ENCODE measurements at places on chromosomes 5 and 9.

DNA sequence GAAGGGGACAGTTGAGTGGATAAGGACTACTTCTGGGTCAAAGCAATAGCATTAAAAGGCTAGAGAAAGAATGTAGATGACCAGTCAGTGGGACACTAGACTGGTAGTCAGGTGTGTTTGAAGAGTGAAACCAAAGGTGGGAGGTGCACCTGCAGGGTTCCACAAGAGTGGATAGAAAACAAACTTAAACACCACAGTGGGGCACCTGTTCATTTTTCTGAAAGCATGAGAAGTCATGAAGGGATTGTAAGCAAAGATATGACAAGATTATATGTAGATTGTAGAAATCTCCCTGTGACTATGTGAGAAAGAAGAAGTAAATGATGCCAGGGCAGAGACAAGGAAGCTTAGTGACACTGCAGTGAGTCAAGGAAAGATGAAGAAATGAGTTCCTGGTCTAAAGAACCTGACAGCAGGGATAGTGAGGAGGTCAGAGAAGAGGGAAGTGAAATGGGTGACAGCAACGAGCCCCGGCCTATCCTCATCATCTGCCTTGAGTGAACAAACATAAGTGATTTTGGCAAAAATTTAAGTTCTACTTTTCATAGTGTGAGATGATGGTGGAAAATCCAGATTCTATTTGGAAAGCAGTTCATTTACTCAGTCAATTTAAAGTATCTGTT is 296.9 kb downstream of the TLE4 start:
- no peak for DNase-seq

DNA sequence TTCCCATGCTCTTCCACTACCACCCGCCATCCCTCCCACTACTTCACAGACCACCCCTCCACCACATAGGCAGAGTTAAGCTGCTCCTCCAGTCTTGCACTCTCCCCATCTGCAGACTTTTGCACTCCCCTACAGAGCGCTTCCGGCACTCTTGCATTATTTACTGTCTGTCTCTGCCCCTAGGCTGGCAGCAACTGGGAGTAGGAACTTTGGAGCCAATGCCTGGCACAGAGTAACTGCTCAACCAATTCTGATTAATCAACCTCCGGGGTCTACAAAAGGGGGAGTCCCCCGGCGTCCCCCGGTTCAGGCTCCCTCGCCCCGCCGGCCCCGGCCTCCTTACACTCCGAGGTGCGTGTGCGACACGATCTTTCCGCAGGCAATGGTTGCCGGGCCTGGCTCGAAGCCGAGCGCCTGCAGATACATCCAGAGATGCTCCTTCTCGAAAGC is 498 bp downstream of the HAUS6 start:
- no peak for DNase-seq

DNA sequence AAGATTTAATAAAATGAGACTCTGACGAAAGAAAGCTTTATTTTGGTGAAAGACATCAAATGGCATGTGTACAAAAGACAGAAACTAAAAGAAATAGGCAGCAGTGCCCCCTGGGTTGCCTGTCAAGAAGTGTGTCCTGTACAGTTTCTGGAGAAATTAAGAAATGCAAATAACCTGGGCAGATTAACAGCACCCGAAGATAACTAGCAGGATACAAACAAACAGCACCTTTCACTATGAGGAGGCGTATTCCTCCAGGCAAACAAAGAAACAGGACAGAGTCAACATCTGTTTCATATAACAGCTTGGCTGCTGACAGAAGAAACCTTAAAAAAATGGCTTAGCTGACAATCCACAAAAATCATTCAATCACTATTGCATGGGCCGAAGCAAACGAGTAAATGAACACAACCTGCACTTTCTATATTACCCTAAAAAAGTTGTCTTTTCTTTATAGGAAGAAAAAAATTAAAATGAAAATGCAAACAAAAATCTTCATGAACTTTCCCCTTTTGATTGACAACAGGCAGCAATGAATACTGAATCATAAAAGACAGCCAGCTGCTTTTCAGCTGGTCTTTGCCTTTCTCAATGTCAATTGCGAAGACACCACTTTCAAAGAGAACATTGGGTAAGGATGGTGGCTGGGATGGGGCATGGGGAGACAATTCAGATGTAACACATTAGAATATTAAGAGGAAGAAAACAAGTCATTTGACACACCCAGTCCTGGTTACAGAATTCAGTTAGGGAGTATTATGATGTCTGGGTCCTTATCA is 162.1 kb downstream of the ARL15 start:
- no peak for DNase-seq

DNA sequence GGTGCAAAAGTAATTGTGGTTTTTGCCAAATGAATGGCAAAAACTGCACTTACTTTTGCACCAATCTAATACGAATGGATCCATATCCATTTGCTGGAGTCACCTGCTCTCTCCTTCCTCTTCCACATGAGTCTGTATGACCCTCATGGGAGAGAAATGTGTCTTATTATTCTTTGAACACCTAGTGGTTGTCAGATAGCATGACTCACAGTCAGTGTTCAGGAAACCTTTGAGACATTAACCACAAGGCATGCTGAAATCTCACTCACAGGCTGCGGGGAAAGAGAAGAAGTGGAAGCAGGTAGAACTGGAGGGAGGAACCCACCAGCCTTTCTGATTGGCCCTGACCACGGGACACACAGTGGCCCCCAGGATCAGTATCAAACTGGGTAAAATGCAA is 222.8 kb upstream of the KLF4 start:
- DNase-seq: peak; percentile 68

GRCh38 chr9:131562032-131562959 is 17.0 kb downstream of the PRRT1B start:
- no peak for DNase-seq

DNA sequence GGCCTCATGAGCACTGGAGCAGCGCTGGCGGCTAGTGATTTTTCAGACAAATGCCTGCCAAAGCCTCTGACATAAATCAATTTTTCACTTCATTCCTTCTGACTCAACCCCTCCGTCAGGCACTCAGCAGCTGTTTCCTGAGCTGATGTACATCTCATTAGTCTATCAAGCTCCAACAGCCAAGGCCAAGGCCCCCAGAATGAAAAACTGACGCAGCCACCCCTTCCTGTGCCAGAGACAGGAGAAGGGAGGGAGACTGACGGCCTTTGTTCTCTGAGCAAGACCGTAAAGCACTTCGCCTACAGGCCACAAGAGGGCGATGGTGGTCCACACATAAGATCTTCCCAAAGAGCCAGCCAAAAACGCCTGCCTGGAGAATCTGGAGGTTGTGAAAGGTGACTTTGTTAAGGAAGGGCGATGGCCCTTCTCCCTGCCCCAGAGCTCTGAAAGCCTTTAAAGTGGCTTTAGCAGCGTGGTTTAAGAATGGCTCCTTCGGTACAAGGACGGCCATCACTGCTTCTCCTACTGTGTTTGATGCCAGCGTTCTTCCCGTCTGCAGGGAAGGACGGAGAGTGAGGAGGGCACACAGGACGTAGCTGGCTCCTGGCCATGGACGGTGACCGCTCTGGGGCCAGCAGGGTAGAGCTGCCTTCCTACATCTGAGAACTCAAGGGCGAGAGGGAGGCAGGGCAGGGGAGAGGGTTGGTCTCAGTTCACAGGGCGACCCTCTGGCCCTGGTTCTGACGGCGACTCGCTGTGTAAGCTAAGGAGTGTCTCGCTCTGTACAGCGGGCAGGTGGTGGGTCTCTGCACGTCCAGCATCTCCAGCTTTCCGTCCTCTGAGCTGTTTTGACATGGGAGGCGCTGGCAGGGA is 37.0 kb downstream of the ALG2 start:
- peak; percentile 94 for DNase-seq

DNA sequence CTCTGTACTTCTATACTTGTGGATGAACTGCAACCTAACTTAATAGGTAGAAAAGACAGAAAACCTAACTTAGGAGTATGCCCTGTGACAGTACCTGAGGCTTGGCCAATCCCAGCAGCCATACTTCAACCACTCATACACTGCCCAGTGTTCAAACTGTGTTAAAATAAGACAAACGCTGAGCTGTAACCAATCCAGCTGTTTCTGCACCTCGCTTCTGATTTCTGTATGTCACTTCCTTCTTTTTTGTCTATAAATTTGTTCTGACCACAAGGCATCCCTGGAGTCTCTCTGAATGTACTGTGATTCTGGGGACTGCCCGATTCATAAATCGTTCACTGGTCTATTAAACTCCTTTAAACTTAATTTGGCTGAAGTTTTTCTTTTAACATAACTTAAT is 41.4 kb downstream of the AUH start:
- DNase-seq: peak; percentile 41

GRCh38 chr5:124789104-124789605 is 42.7 kb upstream of the ZNF608 start:
- no peak for DNase-seq

- DNase-seq: no peak
These were observed 64.0 kb downstream of the SHB start for GRCh38 chr9:38004809-38005560.

DNA sequence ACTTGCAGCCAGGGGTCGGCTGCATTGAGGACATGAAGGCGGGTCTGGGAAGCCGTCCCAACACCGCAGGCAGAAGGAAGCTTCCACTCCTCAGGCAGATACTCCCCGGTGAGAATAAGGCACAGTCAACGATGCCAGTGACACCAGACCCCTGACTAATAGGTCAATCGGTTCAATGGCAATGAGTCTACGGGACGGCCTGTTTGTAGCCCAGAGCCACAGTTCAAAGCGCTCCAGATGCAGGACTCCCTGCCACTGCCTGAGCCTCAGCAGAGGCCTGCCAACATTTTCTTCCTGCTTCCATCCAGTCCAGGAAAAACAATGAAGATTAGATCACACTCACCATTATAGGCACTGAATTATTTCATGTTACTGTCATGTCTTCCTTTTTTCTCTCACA is 84.5 kb upstream of the SIMC1 start:
- no peak for DNase-seq

- peak; percentile 39 for DNase-seq
These were observed 798 bp downstream of the REEP5 start for GRCh38 chr5:112921026-112921832.

DNA sequence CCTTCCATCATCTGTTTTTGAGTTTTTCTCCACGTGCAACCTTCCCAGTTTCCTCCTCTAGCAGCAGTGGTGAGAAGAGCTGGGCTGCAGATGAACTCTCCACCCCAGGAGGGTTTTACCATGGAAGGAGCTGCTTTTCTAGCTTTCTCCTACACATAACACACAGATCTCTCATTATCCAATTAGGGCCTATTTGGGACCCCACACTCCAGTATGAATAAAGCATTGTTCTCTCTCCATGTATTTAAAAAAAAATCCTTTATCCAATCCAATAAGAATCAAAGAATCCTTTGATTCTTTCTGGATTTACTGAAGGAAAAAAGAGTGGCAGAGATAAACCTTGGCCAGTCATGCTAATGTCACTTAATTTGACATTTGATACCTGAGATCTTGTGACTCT is 31.6 kb upstream of the NAA35 start:
- no peak for DNase-seq

GRCh38 chr5:112004867-112005622 is 248.1 kb upstream of the NREP start:
- no peak for DNase-seq

GRCh38 chr5:112594095-112594850 is 143.4 kb upstream of the APC start:
- DNase-seq: no peak

DNA sequence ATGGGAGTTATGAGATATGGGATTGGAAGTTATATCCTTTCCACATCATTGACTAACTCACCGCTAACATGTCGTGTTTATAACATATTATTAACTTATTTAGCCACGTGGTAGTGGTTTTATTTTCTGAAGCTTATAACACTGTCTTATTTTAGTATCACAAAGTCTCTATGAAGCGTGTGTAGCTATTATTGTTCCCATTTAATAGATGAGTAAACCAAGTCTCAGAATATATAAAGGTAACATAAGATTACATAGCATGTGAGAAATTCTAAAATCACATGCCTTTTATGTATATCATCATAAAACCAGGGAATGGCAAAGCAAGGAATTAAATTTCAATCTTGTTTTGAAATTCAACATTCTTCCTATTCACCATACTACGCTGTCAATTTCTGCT is 15.3 kb downstream of the AP3B1 start:
- DNase-seq: no peak

DNA sequence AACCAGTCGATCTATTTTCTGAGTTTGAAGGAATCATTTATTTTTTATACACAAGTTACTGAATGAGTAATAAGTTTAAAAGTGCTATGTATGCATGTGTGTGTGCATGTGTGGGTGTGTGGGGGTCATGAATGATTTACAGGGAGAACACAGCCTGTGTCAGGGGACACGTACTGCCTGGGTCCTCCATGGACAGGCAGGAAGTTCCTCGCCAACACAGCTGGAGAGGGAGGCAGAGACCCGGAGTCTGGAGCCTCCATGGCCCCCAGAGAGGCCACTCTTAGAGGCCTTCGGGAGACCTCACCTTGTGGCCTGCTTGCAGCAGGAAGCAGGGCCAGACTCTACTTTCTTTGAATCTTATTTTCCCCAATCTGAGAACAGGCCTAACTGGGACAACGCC is 144.7 kb downstream of the GABBR2 start:
- no peak for DNase-seq

GRCh38 chr5:176723440-176723839 is 76.2 kb downstream of the TSPAN17 start:
- no peak for DNase-seq

DNA sequence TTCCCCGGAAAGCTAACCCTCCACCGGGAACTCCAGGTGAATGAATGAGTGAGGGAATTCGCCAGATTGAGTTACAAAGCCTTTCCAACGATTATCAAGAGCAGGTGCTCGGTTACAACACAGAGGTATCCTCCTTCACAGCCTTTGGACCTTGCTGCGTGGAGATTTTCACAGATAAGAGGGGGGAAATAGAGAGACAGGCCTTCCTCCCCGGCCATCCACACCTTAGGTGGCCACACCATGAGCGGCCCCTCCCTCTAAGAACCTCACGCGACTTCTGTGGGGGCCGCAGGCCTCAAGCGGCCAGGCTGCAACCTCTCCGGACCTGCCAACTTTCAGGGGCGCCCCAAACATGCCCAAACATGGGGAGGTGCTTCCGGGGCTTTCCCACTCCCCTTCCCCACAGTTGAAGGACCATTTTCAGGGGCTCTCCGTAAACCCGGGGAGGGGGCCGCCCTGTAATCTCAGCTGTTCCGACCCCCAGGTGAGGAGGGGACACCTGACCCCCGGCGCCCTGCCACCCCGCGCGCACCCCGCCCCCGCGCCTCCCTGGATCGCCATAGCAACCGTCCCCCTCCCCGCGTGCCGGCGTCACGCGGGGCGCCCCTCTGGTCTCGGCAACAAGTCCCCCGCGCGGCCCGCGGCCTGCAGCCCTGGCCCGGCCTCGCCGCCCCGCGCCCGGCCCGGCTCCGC is 603 bp downstream of the DENND1A start:
- DNase-seq: no peak

DNA sequence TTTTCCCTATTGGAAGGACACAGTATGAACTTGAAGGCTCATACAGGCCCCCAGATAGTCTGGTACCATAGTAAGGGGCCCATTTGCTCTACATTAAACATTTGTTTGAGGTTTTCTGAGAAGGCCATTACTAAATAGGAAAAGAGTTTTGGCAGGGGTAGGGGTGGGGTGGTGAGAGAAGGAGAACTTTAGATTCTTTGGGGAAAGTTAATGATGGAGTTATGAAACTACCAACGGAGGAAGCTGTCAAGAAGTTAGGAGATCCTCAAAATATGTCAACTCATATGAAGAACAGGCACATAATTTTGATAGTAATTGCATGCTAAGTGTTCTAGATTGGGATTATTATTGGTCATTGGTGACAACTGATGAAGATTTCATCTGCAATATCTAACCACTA is 114.7 kb downstream of the TAF11L14 start:
- DNase-seq: no peak

Measured in hematopoietic multipotent progenitor cell (in vitro differentiated cells).